Stimulated activated CD8-positive, alpha-beta memory T cell treated with anti-CD3 and anti-CD28 coated beads, Interleukin-4, amount 100 ng/mL, for 1 hour (primary cell): ENCODE measurements at places on chromosomes 12 and 14.

DNA sequence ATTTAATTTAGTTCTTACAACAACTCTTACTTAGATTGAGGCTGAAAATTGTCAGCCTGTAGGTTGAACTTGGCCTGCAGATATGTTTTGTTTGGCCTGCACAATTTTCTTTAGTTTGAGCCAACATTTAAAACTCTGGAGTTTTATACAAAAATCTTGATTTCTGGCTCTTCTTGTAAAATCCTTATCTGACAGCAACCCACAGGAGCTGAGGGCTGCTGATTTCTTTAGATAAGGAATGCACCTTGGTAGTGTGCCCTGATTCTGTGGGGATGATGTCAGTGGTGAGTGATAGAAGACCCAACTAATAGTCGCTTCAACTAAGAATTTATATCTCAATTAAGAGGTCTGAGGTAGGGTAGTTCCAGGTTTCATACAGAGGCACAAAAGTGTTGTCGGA lies 49.5 kb downstream of the SOCS2 start:
- DNase-seq = no peak

- DNase-seq = no peak
These were observed 126.4 kb downstream of the SCN8A start for GRCh38 chr12:51717326-51717925.

DNA sequence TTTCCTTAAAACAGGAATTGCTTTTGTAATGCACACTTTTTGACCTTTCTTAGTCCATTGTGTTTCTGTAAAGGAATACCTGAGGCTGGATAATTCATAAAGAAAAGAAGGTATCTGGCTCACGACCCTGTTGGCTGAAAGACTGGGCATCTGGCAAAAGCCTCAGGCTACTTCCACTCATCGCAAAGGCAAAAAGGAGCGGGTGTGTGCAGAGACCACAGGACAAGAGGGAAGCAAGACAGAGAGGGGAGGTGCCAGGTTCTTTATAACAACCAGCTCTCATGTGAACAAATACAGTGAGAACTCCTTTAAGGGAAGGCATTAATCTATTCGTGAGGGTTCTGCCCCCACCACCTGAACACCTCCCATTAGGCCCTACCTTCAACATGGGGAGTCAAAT lies 182.1 kb downstream of the C12orf50 start:
- no peak for DNase-seq

DNA sequence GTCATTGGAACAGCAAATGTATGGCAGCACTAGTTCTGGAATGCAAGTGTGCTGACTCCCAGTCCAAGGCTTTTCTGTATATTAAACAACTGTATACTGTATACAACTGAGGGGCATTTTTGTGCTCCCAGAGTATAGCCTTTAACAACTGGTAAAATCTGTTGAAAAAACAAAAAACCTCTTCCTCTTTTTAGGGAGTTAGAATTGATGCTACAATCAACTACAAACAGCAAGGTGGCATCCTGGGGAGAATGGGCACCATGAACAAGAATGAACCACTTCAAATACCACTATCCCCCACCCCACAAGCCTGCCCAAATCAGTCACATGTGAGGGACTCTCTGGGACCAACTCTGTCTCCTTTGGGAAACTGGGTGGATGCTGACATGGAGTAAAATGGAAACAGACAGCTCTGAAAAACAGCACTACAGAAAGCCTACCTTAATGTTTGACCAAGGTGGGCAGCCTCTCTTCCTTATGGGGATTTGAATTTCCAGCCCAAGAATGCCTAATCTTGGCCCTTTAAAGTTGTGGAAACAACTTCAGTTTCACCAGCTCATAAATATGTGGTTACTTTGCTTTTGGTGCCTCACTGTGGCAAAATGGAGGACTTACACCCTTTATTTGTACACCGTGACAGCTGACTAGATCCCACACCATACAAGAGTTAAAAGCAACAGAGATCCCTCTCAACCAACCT lies 7.5 kb downstream of the VTI1B start:
- no peak for DNase-seq

DNA sequence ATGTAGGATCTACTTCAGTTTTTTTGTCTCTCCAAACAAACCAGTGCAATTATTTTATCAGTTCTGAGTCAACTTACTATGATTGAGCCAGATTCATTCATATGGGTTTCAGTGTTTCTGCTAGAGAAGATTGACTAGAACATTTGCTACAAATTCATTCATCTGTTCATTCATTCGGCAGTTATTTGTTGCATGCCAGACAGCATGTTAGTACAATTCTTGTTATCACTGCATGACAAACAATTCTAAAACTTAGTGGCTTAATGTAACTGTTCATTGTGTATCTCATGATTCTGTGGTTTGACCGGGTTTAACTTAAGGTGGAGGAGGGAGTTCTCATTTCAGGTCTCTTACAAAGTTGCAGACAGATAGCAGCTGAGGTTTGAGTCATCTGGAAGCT lies 52.3 kb downstream of the POLR3B start:
- DNase-seq = no peak

DNA sequence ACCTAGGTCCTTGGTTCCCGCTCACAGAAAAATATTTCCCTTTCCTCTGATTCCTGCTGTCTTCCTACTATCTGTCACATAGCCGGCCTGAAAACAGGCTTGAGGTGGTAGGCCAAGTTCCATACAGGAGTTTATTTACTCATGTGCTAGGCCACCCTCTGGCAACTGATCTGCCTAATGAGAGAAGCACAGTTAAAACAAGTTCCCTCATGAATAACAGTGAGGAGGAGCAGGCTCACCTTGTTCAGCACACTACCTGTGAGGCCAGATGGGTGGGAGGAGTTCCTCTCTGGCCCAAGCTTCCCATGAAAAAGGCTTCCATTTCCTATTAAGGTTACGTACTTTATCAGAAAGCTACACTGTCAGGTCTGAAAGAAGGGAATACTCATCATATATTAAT lies 206.0 kb downstream of the MYRFL start:
- no peak for DNase-seq

DNA sequence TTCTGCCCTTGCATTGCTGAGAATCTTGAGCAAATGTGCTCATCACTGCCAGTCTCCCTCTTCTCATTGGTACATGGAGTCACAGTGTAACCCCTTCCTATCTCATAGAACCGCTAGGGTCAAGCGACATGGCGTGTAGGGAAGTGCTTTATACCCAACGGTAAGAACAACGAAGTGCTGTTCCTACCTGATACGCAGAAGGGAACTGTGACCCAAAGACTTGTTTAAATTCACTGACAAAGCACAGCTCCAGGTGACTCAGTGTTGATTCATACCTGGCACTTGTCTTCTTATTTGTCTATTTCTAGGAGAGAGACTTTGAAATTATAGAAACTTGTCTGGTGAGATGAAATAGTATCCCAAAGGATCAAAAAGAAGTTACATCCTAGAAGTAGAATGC lies 53.7 kb downstream of the FBXL14 start:
- DNase-seq = no peak

- DNase-seq = no peak
These were observed 705 bp upstream of the CHGA start for GRCh38 chr14:92922155-92922735.

GRCh38 chr14:68013326-68013725 lies 193.7 kb downstream of the RAD51B start:
- no peak for DNase-seq

DNA sequence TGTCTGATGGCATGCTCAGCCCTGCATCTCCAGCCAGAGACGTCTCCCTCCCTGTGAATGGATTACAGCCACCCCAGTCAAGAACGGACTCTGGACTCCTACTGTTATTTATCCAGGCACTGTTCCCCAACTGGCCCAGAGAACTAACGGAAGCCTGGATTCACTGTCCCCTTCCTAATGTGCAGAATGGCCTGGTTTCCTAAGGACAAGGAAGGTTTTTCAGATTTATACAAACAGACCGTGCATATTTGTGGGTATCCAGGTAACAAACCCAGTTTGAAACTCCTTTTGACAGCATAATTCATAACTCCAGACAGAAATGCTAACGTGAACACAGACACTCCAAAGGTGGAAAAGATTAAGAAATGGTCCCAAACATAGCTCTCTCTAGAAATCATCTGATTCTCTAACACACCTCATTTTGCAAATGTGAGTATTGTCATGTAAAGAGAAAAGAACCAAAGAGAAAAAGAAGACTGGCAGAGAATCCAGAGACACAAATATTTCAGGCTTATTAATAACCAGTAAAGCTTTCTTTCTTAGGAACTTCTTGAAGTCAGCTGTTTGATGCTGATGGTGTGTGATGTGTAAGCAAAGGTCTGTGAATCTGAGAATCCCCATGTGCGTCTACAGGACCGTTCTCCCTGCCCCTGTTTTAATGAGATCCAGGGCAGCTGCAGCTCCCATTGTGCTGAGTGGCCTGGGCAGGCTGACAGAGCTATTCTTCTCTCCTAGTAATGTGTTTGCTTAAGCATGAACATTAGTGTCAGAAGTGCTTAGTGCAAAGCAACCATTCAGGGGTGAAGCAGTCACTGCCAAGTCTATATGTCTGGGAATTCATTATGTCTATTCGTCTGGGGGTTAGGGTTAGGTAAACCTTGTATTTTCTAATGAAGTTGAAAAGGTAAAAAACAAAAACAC lies 86.8 kb upstream of the HIF1A start:
- no peak for DNase-seq

DNA sequence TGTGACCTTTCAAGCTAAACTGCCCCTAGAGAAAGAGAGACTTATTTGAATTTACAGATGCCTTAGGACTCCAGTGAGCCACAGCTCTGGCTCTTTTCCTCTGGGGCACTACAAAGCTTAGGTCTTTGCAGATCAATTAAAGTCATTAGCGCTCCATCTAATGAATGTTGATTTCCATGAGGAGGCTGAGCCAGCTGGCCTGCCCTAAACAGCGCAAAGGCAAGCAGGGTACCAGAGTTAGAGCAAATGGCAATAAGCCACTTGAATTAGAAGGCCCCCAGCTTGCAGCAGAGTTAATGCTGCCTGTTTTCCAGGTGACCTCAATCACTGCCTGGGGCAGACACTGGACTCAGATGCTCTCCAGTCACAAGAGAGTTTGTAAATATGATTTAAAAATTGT lies 695.3 kb downstream of the DIO2 start:
- DNase-seq = no peak

- no peak for DNase-seq
These were observed 204 bp upstream of the PRPH start for GRCh38 chr12:49294804-49295081.

GRCh38 chr12:67659292-67659691 lies 10.7 kb downstream of the DYRK2 start:
- DNase-seq = no peak

DNA sequence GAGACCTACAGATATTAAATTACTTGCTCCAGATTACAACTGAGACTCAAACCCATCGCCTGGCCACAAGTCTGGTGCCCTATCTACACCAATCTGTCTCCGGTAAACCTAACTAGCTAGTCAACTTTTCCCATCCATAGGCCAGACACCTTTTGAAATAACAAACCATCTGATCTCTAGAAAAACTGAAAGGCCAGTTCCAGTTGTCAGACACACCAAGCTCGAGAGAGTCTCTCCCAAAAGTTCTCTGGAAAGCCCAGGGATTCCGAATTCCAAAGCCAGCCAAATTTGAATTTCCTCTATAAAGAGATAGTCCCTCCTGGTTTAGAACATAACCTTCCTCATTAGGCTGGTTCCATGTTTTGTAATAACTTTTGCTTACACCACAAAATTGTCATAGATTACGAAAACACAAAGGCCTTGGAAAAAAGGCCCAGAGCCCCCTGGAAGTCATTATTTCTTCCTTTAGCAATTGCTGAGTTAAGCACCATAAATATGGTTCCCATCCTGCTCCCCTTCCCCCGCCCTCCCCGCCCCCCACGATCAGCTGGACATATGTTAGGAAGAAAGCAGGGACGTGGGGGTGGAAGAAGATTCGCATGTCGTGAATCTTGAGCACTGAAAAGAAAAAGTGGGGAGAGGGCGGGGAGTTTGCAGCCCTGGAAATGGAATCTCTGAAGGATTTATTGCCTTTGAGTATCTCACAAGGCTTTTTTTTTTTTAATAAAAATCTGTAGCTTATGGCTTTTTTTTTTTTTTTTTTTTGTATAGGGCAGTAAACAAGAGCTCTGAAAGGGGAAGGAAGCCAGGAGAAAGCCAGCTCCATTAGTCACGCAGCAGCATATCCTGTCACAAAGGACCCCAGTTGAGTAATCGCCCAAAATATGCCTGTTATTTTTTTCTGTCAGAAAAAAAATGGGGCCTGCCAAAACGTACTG lies 110.4 kb downstream of the ZFP36L1 start:
- no peak for DNase-seq

GRCh38 chr14:81446279-81447007 lies 46.3 kb upstream of the STON2 start:
- DNase-seq = no peak

DNA sequence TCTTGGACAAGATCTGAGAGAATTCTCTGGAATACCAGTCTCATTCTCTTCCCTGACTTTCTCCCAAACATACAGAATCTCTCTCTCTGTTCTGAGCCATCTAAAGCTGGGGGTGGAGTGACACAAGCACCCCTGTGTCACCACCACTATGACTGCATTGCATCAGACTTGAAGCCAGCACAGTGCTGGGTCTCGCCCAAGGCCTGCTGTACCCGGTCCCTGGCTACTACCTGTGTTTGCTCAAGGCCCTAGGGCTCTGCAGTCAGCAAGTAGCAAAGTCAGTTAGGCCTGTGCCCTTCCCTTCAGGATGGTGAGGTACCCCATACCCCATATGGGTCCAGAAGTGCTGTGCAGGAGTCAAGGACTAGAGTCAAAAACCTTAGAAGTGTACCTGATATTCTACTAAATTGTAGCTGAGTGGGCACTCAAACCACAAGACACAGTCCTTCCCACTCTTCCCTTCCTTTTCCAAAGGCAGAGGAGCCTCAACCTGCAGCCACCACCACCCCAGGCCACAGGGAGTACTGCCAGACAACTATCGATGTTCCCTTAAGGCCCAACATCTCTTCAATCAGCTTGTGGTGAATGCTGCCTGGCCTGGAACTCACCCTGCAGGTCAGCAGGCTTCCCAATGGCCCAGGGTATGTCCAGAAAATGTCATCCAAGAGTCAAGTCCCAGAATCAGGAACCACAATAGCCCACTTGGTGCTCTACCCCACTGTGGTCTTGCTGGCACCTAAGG lies 21.2 kb upstream of the RDH16 start:
- no peak for DNase-seq

GRCh38 chr14:76653875-76654572 lies 107.2 kb upstream of the VASH1 start:
- no peak for DNase-seq

- no peak for DNase-seq
These were observed 1098.7 kb downstream of the AACS start for GRCh38 chr12:126163984-126164383.

DNA sequence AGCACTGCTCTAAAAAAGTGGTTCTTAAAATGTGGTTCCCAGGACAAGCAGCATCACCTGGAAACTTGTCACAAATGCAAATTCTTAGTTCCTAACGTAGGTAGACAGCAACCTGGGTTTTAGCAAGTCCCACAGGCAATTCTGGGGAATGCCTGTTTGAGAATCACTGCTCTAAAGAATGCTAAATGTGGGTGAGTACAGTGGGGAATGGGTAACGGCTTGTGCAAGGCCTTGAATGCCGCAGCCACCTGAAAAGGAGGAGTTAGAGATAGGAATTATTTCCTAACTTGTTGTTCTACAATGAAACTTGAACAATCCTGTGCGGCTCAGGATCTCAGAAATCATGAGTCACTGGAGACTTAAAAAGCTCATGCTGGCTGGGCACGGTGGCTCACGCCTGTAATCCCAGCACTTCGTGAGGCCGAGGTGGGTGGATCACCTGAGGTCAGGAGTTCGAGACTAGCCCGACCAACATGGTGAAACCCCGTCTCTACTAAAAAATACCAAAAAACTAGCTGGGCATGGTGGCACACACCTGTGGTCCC lies 34.9 kb downstream of the GNS start:
- no peak for DNase-seq

- no peak for DNase-seq
These were observed 191.5 kb upstream of the C14orf180 start for GRCh38 chr14:104388011-104388521.

GRCh38 chr14:96901227-96901626 lies 104.0 kb downstream of the VRK1 start:
- DNase-seq = no peak
